Ecto neural progenitor cell (in vitro differentiated cells): ENCODE measurements at places on chromosomes 7 and 10.

- no peak for DNase-seq
Observed at GRCh38 chr10:71679425-71679824, 40.2 kb downstream of the C10orf105 start.

- DNase-seq = no peak
Observed at GRCh38 chr7:101245147-101245668, 327 bp upstream of the FIS1 start.

- DNase-seq = no peak
Observed at GRCh38 chr7:75946207-75946855, 31.4 kb downstream of the POR start.

- DNase-seq = no peak
Observed at GRCh38 chr7:7766671-7767070, 48.3 kb upstream of the RPA3 start.

- DNase-seq = no peak
Observed at GRCh38 chr10:63576501-63576900, 55.3 kb downstream of the REEP3 start.

- DNase-seq = no peak
Observed at GRCh38 chr7:148264933-148265557, 325.5 kb upstream of the C7orf33 start.

DNA sequence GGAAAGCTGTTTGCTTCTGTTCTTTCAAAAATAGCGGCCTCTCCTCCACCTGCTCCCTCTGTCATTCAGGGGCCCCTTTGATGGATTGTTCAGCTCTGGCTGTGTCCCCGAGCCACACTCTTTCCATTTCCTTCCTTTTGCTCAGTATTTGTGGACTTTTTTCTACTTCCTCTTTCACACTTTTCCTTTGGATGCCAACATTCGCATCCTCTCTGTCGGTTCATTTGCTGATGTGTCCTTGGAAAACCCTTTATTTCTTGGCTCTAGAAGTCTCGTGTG, 11.7 kb upstream of the PWWP2B start:
- no peak for DNase-seq

- DNase-seq = no peak
Observed at GRCh38 chr7:29871787-29872398, 65.6 kb downstream of the WIPF3 start.

- DNase-seq = no peak
Observed at GRCh38 chr10:125265579-125265955, 105.2 kb upstream of the CTBP2 start.
